ENCODE measurements at places on chromosomes 5 and 9.
A peak's percentile ranks its signal among the peaks of the same experiment; 100 is the strongest.

GRCh38 chr9:116267021-116267420 is 113.4 kb downstream of the PAPPA start:
- DNase-seq = peak; percentile 60

DNA sequence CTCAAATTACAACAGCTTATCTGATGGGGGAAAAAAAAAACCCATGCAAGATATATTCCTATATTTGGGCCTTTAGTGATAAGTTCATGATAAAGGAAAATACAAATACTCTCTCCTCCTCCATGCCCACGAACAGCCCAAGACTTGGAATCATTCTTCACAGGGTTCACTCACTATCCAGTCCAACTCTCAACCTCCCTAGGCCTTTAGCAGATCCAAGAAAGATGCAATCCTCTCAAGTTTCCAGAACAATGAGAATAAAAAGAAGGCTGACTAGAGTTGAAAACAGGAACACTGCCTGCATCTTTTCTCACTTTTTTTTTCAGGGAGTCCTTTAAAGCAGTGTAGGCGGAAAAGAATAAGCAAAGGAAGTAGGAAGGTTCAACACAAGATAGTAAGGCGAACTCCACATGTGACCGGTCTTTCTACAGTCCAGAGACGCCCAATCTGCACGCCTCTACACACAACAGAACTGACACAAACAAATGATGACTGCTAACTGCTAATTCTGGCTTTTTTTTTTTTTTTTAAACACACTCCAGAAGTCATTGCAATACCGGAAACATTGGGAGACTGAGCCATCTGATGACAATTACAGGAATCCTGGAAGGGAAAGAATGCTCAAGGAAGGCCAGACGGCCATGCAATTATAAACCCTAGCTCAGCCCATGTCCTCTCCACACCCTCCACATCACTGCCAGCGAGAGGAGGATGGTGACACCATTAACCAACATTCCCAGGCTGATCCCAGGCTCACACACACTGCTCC is 75.4 kb downstream of the BNC2 start:
- peak; percentile 88 for DNase-seq

DNA sequence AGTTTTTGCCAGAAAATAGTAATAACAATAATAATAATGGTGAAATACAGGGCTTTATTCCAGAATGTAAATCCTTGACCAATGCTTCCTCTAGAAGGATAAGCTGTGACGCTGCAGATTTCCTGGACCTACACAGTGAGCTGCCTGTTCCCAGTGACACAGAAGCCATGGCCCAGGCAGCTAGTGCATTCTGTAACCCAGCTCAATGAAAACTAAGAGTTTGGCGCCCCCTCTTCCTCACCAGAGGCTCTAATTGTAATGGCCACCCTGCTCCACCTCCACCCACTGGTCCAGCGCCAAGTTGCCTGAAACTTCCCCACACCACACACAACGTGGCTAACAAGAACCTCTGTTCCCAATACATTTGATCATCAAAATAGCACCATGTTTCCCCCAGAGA is 248.1 kb downstream of the CETN3 start:
- DNase-seq = peak; percentile 3

DNA sequence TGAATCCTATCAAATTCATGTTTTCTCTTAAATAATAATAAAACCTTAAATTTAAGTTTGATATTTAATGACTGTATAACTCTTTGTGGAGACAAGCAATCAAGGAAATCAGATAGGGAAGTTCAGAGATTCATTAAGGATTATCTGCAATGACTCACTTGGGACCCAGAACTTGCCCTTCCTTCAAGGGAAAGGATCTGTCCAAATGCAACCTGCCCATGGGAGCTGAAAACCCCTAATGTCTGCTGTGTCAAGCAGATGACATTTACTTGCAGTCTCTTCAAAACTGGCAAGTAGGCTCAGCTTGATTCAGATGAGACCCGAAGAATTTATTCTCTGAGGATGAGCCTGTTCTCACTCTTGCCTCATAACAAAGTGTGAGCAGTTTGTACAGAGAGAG is 1577.6 kb downstream of the EFNA5 start:
- DNase-seq = no peak

- no peak for DNase-seq
Observed at GRCh38 chr9:111152614-111153406, 114.5 kb upstream of the LPAR1 start.

DNA sequence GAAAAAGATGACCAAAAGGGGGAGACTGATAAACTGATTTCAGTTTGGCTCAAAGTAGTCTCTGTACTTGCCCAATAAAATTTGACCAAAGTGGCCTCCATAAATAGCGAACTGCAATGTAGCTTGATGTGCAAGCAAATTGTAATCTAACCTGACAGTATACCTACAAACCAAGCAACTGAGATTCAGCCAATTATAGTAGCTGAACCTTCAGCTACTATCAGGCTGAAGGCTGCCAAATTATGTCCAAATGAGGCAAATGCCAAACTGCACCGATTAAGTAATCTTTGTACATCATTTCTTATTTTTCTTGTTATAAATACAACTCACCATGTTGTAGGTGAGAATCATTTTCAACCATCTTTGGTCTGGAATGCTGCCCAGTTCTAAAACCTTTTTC is 390.6 kb downstream of the CDH9 start:
- no peak for DNase-seq

- no peak for DNase-seq
Observed at GRCh38 chr5:157596487-157596886, 20.9 kb upstream of the ADAM19 start.

- no peak for DNase-seq
Observed at GRCh38 chr9:117043159-117043558, 356.1 kb downstream of the TRIM32 start.

DNA sequence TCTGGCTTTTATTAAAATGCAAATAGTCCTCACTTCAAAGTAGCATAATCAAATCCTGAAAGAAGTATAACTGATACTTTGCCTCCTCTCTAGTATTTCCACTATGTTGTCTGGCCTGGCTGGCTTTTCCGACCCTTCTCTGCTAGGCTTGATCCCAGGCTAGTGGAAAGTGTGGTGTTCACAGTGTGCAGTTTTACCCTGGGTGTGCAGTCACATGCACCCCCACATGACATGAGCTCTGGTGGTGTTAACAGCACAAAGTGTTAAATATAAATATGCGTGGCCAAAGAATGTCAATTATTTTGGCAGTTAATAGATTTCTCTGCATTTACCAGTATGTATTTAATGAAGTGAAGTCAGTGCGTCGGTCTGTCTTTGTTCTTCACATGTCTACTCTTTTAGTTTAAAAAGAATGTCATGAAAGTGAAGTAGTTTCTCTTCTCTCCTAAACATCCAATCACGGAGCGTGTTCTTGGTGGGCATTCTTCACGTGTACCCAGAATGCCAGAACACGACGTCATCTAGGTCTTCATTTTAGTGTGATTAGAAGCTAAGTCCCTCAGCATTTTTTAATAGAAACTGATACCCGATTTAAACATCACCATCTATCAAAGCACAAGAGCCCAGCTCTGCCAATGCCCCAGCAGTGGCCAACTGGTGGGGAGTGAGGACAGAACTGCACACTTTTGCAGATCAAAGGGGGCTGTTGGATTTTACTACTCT is 286.4 kb downstream of the FANCC start:
- no peak for DNase-seq

DNA sequence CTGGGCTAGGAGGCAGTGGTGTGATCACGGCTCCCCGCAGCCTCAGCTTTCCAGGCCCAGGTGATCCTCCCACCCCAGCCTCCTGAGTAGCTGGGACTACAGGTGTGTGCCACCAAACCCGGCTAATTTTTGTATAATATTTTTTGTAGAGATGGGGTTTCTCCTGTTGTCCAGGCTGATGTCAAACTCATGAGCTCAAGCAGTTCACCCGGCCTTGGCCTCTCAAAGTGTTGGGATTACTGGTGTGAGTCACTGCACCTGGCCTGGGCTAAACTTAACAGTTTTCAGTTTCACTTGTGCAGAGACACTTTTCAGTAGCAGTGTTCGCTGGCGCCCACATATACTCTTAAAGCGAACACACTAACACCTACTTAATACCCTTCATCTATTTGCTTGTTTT is 205.6 kb upstream of the ZNF608 start:
- DNase-seq = peak; percentile 8

- no peak for DNase-seq
Observed at GRCh38 chr9:131407717-131408195, 13.9 kb downstream of the PRRC2B start.

DNA sequence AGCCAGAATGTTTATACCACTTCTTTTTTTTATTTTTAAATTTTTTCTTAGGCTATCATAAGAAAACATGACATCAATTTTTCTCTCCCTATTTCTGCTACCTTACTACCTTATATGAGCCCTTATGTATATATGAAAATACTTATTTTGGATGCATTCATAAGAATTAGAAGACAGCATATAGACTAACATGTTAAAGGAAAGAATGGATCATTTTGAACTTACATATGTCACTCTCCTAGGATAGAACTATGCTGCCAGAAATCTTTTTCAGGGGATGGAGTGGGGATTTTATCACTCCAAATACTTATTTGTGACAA is 51.8 kb downstream of the SNX24 start:
- no peak for DNase-seq
